Testis (tissue), 5 donors: ENCODE measurements at places on chromosomes 13 and 19.

- no peak for DNase-seq
These were observed 35.7 kb upstream of the FAM216B start for GRCh38 chr13:42745655-42746054.

DNA sequence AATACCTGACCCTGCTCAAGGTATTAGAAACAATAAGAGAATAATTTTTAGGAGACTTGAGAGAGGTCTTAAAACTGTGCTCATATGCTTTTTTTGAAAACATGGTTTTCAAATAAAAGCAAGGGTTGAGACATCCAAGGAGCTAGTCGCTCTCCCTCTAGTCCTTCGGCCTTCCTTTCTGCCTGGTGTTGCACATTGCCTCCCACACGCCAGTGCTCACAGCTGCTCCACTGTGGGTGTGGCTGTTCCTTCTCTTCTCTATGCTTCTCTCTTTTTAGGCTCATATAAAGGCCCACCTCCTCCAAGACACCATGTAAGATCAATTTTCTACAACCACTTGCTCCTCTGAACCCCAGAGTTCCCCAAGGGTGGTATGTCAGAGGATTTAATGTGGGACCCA, 352.6 kb downstream of the ENOX1 start:
- no peak for DNase-seq

GRCh38 chr13:34044660-34045080, 226.7 kb downstream of the RFC3 start:
- DNase-seq: no peak

- DNase-seq: no peak
These were observed 6.7 kb downstream of the VAV1 start for GRCh38 chr19:6779206-6779605.

DNA sequence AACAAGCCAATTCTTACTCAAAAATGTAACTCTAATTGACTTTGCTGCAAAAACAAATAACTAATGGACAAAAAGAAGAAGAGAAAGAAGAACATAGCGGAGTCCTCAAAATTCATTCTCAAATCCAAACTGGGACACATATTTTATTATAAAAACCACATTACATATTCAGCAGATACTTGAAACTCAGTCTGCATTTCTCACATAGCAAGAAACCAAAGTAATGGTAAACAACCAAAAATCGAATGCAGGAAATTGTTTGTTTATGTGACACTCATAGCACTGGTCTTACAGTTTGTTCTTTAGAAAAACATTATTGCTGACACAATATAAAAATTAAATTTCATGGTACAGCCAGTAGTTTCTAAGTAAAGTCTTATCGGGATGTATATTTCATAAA, 789.8 kb downstream of the SLITRK6 start:
- DNase-seq: no peak

- DNase-seq: no peak
These were observed 97.2 kb downstream of the DOCK9 start for GRCh38 chr13:98880677-98881076.

- peak; percentile 41 for DNase-seq
These were observed 465.1 kb upstream of the PCDH20 start for GRCh38 chr13:61880578-61881283.

DNA sequence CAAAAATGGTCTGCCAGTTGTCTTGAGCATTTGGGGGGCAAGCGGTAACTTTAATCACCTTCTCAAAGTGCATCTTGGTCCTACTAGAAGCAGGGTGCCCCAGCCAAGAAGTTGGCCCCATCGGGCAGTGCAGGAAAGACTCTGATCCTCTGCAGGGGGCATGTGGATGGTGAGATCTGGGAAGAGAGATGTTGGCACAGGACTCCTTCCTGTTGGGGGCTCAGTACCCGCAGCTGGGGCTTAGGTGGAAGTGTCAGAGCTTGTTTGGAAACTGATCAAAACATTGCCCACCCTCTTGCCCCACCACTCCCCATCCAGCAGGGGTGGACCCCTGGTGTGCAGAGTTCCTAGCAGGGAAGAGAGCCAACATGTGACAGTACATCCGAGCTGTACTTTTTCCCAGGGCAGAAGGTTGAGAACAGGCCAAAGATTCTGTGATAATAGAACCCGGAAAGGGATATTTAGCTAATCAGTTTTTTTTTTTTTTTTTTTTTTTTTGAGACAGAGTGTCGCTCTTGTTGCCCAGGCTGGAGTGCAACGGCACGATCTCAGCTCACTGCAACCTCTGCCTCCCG, 8.8 kb downstream of the RRAS start:
- DNase-seq: no peak

GRCh38 chr19:39471756-39472536, 8.7 kb upstream of the TIMM50 start:
- no peak for DNase-seq

DNA sequence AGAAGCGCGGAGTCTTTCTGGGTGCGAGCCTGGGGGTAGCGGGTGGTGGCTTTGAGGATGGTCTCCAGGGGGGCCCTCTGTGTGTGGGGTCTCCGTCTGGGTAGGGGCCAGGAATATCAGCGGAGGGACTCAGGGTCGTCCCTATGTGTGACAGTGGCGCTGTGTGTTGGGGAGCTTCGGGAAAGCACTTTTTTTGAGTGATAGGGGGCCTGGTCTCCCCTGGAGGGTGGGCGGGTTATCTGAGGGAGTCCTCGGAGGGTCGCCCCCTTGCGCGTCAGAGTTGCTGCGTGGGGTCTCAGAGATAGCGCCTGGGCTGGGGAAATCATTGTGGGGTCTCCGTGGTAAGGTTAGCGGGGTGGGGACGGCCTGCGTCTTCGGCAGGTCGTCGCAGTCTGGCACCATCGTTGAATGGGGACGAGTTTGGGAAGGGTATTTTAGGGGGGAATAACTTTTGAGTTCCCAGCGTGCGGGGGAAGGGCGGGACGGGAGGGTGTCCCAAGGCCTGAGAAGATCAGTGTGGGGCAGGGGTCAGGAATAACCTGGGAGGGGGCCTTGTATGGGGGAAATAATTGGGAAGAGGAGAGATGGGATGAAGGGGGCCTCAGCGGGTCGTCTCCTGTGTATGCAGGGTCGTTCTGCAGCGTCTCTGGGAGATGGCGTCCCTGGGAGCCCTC, 857 bp downstream of the IER2 start:
- DNase-seq: peak; percentile 30

DNA sequence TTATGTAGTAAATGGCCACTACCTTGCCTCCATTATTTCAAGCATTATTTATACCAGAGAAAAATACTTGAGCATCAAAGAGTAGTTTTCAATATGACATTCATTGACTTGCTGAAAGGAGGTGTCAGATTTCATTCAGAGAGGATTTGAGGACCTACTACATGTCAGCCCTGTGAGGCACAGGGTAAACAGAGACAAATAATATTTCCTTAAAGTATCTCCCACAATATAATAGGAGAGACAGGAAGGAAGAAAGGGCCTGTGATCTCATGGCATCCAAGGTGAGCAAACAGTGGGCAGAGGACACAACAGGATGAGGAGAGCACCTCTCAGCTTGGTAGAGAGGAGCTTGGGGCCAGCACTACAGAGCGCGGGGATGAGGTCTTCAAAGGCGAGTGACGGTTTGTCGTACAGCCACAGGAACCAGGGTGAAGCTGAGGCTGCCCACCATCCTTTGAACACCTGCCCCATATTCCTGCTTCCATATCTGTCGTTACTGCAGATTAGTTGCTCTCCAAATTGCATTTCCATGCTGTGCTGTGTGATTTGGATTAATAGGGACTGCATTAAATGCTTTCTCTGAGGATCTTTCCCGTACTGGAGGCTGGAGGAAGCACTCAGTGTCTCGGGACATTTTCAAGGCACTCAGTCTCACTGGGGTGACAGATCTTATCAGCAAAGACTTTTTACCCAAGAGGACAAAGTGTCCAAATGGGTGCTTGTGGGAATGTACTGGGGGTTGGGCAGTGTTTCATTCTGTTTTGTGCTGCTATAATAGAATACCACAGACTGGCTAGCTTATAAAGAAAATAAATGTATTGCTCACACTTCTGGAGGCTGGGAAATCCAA, 59.2 kb downstream of the GJA3 start:
- DNase-seq: no peak

DNA sequence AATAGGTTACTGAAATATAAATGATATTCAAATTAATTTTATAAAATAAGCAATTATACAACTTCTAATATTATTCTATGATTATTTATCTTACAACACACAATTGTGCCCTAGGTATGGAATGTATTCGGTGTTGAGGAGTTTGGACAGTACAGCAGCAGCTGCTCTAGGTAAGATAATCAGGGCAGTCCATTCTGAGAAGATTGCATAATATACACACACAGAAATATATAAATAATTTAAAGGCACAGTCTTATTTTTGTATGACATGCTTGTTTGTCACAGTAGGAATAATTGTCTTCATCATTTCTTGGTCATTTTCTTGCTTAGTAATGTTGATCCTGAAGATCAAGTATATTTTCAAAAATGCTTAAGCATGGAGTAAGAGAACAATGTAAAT, 849.4 kb upstream of the MIR17HG start:
- DNase-seq: no peak

GRCh38 chr13:46683676-46684260, 113.2 kb downstream of the ESD start:
- DNase-seq: no peak

- DNase-seq: no peak
These were observed 413.2 kb downstream of the MZT1 start for GRCh38 chr13:72314210-72314609.

- DNase-seq: no peak
These were observed 24.9 kb upstream of the GAS6 start for GRCh38 chr13:113888701-113889330.

DNA sequence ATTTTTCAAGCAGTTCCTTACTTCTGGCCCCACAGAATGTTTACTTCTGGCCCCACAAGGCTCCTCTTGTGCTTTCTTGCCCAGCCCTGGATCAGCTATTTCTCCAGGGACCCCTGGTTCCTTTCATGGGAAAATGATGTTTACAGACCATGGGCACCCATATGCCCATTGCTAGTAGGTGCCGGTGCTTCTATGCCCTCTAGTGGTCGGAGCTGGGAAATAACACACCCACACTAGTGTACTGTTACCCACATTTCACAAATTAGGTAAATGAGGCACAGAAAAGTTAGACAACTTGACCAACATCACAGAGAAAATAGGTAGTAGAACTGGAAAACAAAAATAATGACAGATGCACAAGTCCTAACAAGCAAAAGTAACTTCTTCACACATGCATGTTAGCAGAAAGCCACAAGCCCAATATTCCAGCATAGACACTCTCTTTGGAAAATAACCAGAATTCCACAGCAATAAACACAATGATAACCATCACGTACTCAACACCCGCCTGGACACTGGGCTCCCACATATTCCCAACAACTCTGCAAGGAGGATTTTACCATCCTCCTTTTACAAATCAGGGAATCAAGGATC, 1.3 kb upstream of the CEACAM6 start:
- peak; percentile 73 for DNase-seq

DNA sequence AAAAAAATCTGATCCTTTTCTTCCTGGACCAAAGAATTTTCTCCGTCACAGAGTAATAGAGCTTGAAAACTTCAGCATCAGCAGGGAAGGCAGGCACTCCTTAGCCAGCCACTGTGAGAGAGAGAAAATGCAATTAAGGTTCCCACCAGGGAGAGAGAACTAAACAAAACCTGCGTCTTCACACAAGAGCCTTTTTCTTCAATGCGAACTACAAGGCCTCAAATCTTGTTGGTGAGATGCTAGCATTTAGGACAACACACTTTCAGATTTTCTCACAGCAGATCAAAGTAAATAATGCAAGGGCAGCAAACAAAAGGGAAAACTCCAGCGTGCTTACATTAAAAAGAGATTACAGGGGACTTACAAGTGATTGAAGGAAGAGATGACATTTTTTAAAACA, 80.1 kb downstream of the DACH1 start:
- no peak for DNase-seq

- no peak for DNase-seq
These were observed 3.6 kb downstream of the RGCC start for GRCh38 chr13:41460930-41461329.

DNA sequence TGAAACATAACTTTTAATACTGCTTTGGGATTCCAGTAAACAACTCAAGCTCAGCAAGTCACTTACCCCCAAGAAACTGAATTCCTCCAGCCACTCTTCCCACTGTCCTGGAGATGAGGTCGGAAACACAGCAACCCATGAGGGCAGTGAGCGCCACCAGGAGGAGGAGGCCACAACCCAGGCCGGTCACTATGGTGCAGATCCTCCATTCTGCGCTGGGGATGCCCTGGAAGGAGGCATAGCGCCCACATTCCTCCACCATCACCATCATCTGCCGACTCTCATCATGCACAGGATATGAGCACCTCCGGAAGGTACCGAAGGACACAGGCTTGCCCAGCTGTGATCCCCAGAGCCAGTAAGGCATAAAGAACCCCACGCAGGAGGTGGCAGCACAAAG, 2.2 kb downstream of the LHFPL6 start:
- no peak for DNase-seq

GRCh38 chr19:33366897-33367296, 6.6 kb upstream of the CEBPG start:
- DNase-seq: no peak

DNA sequence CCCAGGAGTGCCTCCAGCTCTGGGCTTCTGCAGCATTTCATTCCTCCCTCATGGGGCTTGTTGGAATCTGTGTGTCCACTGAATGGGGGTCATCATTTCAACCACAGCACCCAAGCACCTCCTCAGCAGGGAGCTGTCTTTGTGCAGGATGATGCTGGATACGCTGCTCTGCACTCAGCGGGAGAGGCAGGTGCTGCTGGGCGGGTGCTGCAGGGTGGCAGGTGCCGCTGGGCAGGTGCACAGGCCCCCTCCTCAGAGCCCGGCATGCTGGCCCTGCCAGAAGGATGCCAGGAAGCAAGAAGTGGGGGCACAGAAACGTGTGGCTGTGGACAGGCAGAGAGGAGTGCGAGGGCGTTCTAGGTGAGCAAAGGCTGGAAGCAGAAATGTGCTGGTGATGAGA, 121.8 kb upstream of the VSTM2B start:
- no peak for DNase-seq

DNA sequence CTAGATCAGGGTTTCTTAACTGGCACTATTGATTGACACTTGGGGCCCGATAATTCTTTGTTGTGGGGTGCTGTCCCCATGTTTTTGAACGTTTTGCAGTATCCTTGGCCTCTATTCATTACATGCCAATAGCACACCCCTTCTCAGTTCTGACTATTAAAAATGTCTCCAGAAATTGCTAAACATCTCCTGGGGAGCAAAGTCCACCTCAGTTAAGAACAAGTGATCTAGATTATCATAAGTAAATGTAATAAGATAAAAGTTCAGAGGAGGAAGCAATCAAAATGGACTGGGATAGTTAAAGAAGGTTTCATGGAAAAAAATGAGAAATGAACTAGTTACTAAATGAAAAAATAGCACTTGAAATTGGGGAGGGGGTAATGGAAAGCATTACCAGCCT, 98.1 kb upstream of the MIR17HG start:
- DNase-seq: no peak

- DNase-seq: no peak
These were observed 6.6 kb downstream of the SPHK2 start for GRCh38 chr19:48625891-48626327.
